Astrocyte of the cerebellum (primary cell): ENCODE measurements at places on chromosomes 3 and 15.

DNA sequence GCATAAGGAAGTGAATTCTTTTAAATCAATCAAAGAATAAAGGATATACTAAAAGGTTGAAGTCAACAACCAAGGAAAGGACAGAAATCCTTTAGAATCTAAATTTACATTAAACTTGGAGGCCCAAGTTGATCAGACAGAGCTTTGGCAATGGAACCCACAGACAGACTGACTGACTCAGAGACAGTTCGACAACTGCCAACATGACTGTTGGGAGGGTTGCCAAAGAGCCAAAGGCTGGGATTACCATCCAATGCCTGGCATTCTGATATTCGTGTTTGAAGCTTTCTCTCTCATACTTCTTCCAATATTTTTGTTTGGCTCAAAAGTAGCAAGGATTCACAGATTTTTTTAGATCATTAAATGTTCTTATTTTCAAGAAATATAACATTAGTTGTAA, 406.1 kb downstream of the PLCL2 start:
- no peak for DNase-seq

DNA sequence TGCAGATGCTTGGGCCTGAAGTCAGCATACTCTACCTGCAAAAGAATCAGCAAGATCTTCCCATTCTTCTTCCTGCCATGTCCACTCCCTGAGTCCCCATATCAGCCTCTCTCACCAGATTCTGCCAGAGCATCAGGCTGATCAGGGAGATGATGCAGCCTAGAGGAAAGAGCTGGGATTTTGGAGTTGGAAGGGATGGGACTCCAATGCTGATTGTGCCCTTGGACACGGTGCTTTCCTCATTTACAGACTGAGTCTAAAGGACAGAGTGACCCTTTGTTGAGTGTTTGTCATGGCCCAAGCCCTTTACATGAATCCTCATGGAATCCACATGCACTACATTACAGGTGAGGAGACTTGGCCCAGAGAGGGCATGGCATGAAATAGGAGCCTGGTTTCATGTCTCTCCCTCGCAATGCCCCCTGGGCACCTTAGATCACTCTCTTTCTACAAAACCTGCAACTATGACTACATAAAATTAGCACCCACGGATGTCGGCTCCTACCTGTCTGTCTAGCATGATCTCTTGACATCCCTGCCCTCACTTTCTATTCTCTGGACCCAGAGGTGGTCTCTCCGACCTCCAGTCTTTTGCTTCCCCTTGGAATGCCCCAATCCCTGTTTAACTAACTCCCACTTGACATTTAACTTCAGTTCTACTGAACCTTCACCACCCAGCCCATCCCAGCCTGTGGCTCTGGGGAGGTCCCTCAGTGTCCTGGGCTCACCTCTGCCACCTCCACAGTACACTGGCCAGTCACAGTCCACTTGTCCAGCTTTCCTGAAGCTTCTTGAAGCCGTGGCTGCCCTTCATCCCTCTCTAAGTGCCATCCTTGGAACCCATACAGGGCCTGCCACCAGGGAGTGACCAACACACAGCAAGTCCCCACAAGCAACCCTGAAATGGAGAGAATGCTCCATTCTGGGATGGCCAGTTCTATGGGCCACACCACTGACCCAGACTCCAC, 173.5 kb downstream of the ABHD5 start:
- DNase-seq, result no peak

DNA sequence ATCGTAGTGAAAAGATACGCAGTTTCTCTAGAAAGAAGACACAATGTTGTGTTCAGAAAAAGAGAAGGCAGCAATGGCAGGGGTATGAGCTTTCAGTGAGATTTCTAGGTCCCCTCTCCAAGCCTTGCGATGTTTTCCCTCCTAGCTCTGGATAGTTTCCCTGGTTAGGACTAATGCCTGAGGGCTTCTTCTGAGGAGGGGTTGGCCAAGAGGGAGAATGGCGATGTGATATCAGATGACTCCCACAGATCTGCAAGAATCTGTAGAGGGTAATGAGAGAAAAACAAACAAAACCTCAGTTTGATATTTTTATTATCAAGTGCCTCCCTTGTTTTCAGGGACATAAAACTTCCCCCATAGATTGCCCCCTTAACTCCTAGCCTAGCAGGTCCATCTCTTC, 4.1 kb upstream of the CLDN1 start:
- no peak for DNase-seq

DNA sequence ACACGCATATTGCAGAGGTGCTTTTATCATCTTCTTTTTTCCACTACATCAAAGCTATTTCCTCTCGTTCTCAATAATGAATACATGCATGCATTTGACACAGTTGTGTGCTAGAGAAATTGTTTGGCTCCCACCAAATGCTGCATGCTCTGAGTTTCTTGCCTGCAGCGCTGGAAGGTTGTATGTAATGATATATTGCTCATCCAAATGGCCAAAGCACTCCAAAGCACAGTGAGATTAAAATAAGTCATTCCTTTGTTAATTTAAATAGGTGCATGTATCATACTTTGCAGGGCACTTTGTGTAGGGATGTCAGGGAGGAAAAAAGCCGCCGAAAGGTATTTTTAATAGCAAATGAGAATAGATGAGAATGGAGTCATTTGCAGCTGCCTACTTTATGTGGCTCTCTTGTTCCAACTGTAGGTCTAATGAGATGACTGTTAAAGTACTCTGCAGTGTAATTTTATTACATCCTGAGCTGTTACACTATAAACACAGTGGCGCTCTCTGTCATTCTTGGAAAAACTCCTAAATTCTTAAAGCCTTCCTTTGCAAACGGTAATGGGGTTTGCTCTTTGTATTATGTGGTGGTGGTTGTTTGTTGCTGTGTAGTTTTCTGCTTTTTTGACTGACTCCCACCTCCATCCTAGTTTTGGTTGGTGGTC, 56.9 kb upstream of the SKOR1 start:
- no peak for DNase-seq

- DNase-seq, result no peak
Measured at GRCh38 chr15:62413153-62413552, 248.1 kb upstream of the C2CD4B start.

DNA sequence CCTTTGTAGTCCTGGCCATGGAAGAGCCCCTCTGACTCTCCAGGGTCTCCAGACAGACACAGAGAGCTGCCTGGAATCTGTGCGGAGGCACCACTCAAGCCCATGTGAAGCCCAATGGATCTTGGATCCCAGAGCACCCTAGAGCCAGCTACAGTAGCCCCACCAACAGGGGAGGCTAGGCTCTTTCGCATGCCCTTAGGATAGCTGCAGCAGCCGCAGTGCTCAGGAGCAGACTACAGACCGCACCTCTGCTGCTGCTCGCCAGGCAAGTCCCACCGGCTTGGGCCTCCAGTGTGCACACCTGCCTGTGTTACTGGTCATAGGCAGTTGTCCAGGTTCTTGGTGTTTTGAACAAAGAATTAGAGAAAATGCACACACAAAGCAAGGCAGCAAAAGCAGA, 131.6 kb downstream of the SPATA16 start:
- DNase-seq, result no peak

DNA sequence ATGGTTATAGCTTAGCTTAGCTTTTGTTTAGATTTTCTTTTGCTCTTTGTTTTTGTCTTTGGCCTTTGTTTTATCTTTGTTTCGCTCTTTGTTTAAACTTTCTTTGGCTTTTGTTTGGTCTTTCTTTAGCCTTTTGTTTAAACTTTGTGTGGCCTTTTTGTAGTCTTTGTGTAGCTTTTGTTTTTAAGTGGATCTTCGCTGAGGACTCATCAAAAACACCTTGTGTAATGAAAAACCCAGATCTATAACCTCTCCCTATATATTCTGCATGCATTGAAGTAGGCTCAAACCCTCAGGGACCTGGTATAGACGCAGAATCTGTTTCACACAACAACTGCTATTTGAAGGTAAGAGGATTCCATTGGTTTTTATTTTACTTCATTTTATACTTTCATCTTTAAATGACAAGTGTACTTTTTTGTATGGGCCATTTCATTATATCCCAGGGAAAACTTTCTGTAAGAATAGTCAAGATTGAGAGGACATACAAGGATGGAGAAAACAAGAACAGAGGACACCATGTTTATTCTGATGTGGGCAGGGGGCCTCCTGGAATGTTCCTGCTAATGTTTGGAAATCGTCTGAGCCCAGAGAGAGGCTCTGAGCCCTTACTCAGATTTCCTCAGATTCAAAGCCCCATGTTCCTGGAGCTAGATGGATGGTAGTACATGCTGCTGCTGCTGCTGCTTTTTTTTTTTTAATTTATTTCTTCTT, at the start of gene MOBP:
Gene MOBP (plus strand): TSS at position 287 of the 714 bp plus-strand sequence. CDS start 34,390 bp downstream, outside the sequence.
- no peak for DNase-seq

GRCh38 chr15:61175024-61175423, 54.1 kb downstream of the RORA start:
- no peak for DNase-seq

- peak; percentile 27 for DNase-seq
Measured at GRCh38 chr15:31867536-31868442, 162.5 kb upstream of the CHRNA7 start.

DNA sequence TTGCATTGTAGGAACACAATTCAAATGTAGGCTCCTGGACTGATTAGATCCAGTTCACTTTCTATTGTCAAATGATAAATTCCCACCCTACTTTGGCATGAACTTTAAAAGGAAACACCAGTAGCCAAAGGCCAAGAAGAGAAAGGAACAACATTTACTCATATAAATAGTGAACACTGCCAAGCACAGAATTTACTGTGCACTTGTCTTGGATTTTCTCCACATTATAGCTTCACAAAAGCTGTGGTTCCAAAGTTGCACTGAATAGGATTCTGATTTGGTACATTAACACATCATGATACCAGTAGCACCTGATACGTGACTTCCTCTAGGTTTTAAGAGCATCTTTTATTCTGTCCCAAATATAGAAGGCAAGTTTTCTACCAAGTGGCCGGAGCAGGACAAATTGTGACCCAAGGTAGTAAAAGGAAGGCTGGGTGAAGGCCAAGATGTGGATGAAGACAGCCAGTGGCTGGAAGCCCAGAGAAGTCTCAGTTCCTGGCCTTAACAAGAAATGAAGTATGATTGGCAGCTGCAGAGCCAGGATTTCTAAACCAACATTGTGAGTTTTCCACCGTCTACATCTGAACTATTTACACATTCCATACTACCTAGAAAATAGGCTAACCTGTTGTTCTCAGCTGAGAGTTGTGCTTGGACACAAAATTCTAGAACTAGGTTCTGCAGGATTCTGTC, 206.7 kb downstream of the THRB start:
- DNase-seq, result no peak
